HCT116 (cell line): ENCODE measurements at places on chromosomes 7 and 10.

GRCh38 chr7:148772297-148773089 is 73.8 kb downstream of the CUL1 start:
- peak; percentile 82 for DNase-seq

DNA sequence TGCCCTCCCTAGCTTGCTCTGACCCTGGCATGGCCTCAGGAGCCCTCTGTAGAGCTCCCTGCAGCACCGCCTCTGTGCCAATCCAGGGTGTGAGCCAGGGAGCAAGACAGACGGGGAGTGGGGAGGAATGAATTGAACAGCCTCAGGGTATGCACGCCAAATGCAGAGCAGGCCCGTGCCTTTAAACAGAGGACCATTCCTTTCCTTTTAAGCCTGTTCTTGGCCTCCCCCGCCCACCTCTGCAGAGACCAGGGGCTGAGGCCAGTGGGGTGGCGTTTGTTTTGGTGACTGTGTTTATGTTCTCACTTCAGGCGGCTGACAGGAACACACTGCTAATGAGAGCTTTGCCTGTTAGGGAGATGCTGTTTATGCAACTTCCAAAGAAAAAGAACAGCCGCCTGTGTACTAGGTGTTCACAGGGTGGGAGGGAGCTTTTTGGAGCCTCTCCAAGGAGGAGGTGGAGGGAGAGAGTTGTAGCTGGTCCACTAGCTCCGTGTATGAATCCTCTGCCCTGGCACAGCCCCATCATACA is 528.1 kb upstream of the DPP6 start:
- no peak for DNase-seq

DNA sequence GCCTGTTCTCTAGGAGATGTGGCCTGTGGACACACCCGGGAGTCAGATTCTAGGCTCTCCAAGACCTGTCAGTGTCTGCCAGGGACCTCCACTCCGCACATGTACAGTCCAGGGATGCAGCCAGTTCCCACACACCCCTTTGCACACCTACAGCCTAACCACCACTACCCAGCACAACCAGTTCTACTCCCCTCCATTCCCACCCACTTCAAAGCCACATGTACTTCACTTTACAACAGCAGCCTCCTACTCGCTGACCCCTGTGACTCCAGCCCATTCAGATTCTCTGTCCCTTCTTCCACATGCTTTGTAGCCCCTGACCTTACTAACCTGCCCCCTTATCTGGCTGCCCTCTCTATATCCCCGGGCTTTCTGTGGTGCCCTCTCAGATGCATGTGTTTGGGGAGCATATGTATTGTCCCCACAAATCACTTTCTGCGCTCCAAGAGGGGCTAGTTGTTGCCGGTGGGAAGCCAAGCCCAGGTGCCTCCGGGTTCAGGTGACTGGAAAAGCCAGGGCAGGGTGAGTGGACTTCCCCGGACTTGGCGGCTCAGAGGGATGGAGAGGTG is 7.2 kb downstream of the LBX1 start:
- DNase-seq: no peak

DNA sequence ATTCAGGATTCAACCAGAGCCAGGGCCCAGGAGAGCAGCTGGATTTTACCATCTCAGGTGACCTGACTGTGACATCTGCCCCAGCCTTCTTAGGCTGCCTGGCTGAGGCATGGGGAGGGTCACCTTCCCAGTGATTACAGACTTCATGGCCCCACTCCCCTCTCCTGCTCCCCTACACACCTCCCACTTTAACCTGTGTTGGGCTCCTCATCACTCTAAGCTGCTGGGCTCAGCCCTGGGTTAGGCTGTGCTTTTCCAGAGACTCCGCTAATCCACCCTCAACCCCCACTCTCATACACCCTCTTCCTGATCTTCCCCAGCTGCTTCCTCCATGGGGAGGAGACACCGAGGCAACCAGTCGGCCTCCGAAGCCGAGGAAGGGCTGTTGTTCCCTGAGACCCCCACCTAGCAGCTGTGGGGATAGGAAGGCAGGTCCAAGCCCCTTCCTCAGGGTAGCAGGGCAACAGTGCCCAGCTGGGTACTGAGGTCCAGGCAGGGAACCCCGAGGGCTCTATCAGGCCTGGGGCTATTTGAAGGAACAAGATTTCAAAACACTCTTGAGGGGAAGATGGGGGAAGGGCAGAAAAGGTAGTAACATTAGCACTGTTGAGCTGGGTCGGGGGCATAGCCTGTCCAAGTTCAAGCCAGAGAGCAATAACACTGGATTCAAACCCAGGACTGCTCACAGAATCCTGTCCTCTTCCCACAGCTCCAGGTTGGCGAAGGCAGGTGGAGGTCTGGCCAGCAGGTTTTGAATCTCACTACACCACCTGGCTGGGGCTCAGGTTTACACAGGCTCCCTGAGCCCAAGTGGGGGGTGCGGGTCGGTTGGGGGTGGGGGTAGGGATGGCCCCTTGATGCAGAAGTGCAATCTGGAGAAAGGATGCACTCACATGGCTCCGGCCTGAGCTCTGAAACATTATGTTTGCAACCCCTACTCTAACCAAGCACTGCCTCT is 1.8 kb downstream of the IMPDH1 start:
- DNase-seq: no peak

- DNase-seq: no peak
These were observed 851 bp downstream of the KIFBP start for GRCh38 chr10:68989317-68989990.

- no peak for DNase-seq
These were observed 21.3 kb downstream of the PTPRE start for GRCh38 chr10:127928021-127928806.

DNA sequence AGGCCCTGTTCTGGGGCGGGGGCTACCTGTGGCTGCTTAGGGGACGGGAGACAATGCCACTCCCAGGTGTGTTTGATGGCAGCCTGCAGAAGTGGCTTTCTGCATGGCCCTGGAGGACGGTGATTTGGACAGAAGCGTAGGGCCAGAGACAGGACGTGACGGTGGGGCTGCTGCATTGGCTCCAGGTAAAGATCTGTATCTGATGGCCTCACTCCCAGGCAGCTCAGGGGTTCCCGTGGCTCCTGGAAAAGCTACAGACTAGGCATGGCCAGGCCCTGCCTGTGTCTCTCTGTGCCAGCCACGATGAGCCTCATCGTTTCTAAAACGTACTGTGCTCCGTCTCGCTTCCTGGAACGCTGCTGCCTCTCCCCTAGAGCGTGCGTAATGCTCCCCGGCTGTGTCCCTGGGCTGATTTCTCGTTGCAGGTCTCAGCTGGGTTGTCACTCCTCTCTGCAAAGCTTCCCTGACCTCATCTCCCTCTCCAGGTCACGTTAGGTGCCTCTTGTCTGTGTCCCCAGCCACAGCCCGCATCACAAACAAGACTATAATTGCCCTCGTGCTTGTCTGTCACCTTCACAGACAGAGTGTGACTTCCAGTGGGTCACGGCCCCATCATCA is 12.6 kb downstream of the GTF2IRD1 start:
- no peak for DNase-seq

DNA sequence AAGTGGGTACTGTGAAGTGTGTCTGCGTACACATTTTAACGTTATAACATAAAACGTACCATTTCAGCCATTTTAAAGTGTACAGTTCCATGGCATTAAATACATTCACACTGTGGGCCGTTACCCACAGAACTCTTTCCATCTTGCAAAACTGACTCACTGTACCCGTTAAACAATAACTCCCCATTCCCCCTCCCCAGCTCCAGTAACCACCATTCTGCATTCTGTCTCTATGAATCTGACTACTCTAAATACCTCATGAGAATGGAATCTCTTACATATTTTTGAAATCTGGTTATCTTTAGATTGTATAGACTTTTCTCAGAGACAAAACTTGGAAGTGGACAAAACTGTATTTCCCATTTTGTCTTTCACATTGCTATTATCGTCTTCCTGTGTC is 9.3 kb downstream of the ARL3 start:
- no peak for DNase-seq
